M059J (cell line): ENCODE measurements at places on chromosomes 7 and 10.
A peak's percentile ranks its signal among the peaks of the same experiment; 100 is the strongest.

DNA sequence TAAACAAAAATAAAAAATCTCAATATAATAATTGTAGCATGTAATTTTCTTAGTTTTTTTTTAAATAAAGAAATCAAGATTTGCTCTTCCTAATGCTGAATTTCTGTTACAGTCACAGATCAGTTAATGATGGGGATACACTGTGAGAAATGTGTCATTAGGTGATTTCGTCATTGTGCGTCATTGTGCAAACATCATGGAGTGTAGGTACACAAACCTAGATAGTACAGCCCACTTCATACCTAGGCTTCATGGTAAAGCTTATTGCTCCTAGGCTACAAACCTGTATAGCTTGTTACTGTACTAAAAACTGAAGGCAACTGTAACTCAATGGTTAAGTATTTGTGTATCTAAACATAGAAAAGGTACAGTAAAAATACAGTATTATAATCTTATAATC, 74.4 kb upstream of the LSM8 start:
- no peak for DNase-seq

GRCh38 chr10:50552771-50553535, 70.8 kb downstream of the SGMS1 start:
- DNase-seq, result peak; percentile 65

DNA sequence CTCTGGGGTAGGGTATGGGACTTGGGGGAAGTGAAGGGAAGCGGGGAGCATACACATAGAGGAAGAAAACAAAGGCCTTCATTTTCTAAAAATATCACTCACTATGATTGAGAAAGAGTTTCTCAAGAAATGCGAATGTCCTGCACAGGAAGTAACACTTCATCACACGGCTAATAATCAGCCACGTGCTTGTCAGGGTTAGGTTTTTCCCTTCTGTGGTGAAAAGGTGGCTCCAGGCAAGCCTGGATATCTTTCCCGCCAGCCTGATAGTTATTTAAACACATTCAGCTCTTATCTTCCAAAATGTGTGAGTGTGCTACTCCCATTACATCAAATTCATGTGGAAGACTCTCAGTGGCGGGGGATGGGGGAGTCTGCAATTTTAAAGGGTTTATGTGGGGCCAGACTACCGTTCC, 166.4 kb upstream of the ADO start:
- DNase-seq, result peak; percentile 32

- DNase-seq, result no peak
These were observed 21.9 kb downstream of the ATXN7L1 start for GRCh38 chr7:105854498-105854897.

GRCh38 chr10:30675791-30676718, 46.5 kb upstream of the LYZL2 start:
- DNase-seq, result no peak

- DNase-seq, result no peak
These were observed 613.7 kb upstream of the MKI67 start for GRCh38 chr10:128739930-128740329.

- DNase-seq, result peak; percentile 76
These were observed 717 bp downstream of the CNPY4 start for GRCh38 chr7:100119970-100120732.

DNA sequence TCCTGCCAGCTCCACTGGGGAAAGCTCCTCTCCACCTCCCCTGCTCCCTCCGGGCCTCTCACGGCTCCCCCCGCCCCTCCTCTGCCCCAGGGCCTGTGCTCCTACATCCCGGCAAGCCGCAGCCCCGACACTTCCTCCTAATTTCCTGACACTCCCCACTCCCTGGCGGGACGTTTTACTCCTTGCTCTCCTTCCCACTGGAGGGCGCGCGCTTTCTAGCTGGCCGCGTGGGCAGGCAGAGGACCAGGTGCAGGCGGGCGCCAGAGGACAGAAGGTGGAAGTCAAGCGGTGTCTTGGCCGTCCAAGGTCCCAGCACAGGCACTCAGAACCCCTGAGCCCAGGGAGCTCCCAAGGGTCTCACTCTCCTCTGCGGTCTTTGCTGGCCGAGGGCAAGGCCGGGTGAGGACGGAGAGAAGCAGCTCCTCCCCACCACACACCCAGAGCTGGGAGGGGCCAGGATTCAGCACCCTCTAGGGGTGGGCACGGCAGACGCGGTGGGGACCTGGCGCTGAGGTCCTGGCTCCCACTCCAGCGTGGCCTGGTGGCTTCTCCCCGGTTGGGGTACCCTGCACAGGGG, 19.1 kb downstream of the ADAM8 start:
- no peak for DNase-seq

GRCh38 chr10:17001961-17002749, 127.5 kb downstream of the CUBN start:
- DNase-seq, result peak; percentile 91

- no peak for DNase-seq
These were observed 1.4 kb downstream of the PHYHIPL start for GRCh38 chr10:59177836-59178235.

GRCh38 chr10:34816085-34816496, 995 bp upstream of the PARD3 start:
- peak; percentile 9 for DNase-seq

- no peak for DNase-seq
These were observed 50.0 kb downstream of the NPY start for GRCh38 chr7:24334012-24334411.

- DNase-seq, result no peak
These were observed 84.6 kb upstream of the CACUL1 start for GRCh38 chr10:118839348-118839747.

DNA sequence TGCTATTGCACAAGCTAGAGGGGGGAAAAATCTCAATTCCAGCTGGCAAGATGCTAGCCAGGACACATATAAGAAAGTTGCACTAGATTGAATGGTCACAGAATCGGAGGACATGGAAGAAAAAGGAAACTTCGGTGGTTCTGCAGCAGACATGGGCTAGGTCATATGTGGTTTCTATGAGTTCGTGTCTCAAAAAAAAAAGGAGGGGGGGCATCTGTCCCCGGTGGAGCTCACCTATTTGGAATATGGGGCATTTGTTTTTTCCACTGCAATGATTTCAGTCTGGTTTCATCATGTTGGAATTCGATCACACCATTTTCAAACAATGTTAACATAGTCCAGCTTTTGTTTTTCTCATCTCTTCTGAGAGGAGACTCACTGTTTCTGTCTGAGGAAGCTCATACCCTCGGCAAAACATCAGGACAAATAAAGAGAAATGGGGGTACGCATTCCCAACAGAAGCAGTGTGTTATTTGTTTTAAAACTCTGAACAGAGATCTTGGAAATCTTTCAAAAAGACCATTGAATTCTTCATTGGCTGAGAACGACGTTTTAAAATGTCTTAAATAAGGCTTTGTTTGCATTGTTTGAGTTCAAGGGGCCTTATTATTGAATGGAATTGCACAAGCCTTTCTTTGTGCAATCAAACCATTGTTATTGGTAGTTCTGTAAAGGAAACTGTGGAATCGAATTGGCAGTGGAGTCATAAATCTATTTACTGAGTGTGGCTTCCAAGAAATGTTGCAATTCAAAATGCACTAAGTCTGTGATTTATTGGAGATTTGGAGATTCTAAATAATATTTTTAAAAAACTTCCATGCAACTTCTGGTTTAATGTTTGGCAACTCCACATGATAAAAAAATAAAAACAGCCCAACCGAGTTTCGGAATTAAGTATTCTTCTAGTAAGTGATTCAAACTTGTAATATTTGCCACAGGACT, 173.2 kb downstream of the RTKN2 start:
- DNase-seq, result peak; percentile 36

DNA sequence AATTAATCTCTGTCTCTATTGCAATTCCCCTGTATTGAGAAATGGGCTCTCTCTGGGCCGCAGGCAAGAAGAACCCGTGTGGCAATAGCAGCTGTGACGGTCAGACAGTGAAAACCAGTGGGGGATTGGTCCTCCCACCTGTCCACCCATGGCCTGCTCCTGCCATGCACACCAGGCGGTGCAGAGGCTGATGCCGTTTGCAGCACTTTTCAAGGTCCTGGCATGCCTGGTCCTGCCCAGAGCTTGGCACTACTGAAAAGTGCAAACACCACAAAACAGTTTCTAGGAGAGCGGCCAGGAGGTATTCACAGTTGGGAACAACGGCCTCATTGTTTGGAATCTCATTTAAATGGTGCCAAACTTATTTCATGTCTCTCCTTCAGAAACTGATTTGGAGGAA, 41.5 kb downstream of the PSPH start:
- DNase-seq, result no peak

DNA sequence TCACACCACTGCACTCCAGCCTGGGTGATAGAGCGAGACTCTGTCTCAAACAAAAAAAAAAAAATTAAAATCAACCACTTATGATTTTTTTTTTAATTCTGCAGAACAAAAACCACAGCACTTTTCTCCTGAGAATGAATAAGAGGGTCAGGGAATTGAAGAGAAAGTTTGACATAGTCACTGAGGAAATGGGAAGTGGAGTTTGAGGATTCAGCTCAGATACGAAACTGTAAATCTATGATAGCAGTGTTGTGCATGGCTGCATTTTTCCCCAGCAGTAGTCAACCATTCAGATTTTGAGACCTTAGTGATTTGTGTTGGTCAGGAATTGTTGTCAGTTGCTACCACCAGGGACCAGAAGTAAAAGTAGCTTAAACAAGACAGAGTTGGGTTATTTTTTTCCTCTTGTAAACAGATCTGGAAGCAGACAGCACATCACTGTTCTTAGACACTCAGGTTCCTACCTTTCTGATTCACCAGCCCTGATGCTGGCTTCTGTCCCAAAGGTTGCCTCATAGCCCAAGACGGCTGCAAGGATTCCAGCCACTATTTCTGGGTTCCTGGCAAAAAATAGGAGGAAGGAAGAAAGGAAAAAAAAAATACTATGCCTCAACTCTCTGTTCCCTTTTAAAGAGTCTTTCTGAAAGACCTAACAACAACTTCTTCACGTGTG, 20.1 kb downstream of the PILRA start:
- DNase-seq, result no peak

GRCh38 chr10:43160921-43161255, 22.6 kb downstream of the CSGALNACT2 start:
- no peak for DNase-seq
